ENCODE measurements at places on chromosomes 16 and 17. TPM values are rescaled to one million over a fixed set of nuclear protein-coding genes. Genes with fewer than 3 reads are reported as not detected.

GRCh38 chr17:35046740-35047283, 16.7 kb downstream of the RFFL start:
- DNase-seq, result no peak

GRCh38 chr17:69284646-69285045, 42.3 kb downstream of the ABCA5 start:
- no peak for DNase-seq

DNA sequence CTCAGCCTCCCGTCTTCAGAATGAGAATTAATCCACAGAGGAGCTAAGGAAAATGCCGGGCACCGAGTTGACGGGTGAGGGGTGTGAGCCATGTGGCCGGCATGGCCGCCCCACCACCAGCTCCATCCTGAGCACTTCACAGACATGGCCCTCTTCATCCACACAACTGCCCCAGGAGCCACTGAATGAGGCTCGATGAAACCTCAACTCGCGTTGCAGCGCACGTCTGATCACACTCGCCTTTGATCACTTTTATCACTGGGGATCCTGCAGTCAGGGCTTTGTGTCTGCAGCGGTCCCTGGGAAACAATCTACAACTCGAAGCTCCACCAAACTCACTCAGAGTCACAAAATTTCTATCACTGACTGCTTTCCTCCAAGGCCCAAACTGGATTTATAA, 46.7 kb upstream of the CDR2 start:
- no peak for DNase-seq

- DNase-seq, result peak; percentile 22
Measured at GRCh38 chr16:35174016-35174415, 1714.6 kb downstream of the TP53TG3F start.

GRCh38 chr17:30188211-30188939, 47.1 kb downstream of the SLC6A4 start:
- no peak for DNase-seq

DNA sequence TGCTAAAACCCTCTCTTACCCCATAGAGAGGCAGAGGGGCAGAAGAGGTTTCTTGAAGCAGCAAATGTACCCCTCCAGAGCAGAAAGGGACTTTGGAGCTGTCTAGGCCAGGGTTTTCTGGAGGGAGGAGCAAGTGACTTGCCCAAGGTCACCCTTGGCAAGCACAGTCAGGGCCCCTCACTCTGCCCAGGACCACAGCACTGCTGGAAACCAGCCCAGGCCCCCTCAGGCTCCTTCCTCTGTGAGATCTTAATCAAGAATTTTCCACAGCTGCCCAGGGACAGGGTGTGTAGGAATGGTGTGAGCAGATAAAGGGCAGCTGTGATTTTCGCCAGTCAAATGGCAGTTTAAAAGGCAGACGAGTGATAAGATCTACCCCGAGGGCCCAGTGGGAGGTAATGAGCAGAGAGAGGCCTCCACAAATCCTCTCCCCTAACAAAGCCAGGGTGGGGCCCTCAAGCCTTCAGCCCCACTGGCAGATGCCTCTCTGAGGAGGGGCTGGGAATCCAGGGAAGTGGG, 3.9 kb upstream of the SLC12A3 start:
- no peak for DNase-seq

DNA sequence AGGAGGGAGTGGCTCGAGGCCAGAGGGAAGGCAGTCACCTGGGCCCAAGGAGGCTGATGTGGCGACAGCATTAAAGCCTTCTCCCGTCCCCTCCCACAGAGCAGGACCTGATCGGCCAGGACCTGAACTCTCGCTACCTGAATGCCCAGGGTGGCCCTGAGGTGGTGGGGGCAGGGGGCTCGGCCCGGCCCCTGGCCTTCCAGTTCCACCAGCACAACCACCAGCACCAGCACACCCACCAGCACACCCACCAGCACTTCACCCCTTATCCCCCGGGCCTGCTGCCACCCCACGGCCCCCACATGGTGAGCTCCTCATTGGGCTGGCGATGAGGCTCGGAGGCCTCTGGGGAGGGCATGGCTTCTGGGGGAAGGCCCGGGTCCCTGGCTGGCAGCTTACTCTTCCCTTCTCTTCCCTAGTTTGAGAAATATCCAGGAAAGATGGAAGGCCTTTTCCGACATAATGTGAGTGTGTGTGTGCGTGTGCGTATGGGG, 6.4 kb downstream of the FBRS start:
- DNase-seq, result no peak

DNA sequence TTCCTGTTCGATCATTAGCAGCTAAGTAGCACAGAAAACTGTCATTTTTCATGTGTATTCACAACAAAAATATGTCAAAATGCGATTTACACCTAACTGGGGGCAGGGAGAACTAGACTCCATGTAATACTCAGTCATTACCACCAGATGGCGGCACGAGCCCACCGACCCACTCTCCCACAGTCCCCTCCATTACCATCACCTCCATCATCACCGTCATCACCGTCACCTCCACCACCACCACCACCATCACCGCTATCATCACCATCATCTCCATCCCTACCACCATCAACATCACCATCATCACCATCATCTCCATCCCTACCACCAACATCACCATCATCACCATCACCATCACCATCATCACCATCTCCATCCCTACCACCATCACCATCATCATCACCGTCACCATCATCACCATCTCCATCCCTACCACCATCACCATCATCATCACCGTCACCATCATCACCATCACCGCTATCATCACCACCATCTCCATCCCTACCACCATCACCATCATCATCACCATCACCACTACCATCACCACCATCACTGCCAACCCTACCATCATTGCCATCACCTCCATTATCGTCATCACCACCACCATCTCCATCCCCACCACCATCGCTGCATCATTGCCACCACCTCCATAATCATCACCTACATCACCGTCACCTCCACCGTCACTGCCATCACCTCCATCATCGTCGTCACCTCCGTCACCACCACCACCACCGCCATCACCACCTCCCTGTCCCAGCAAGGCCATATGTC, 14.4 kb downstream of the NDUFAF8 start:
- peak; percentile 70 for DNase-seq

GRCh38 chr16:5884339-5884738, 786.7 kb upstream of the EEF2KMT start:
- no peak for DNase-seq

- no peak for DNase-seq
Measured at GRCh38 chr16:67169642-67170167, 633 bp upstream of the NOL3 start.

- DNase-seq, result peak; percentile 83
Measured at GRCh38 chr17:40909351-40909750, 24.3 kb upstream of the KRT20 start.

The SLC13A2 gene
- not detected for total RNA-seq

The OR3A3 gene
- total RNA-seq, result not detected

The STH gene
- total RNA-seq, result not detected

Measured in lower lobe of right lung (tissue), 2 donors.